ENCODE measurements at places on chromosomes 12 and 14.

DNA sequence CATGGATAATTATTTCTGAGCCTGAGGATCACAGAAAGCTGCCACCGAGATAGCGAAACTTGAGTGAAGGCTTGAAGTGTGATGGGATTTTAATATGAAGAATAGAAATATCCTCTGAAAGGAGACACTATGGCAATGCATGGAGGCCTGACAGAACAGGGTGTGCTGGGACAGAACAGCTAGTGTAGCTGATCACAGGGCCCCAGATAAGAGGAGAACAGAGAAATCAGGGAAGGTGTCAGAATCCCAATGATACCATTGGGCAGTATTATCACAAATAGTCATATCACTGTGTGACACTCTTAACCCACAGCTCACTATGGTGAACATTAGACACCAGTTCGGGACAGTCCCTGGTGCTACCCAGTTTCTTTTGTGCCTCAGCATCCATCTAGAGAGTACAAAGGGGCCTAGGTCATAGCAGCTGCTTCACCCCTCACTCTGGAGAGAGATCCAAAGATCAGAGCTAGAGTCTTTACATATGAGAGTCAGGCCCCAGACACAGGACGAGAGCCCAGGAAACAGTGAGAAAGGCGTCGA is 506 bp upstream of the OR10P1 start:
- no peak for DNase-seq

DNA sequence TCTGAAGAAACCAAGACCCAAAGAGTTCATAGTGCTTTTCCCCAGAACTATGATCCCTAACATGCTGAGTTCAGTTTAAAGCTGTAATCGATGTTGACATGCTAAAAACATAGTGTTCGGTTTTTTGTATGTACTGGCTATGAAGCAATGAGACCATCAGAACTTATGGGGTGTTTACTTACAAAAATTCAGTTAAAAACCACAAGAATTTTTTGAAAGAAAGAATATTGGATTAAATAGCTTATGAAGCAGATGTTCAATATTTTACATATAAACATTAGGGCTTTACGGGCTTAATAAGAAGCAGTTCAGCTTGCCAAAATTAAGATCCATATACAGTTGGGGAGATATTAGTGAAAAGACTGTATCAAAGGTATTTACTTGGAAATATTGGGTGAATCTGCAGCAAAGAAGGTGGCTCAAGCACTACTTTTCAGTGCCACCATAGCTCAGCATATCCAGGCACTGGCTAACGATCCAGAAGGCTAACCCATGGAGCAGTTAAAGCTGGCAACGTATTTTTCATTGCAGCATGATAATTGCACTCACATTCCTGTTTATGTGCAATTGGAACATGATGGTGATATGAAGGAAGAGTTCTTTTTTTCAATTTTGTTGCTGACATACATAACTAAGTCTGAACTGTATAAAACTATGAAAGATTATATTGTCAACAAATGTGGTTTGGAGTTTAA is 125.9 kb downstream of the EFCAB11 start:
- no peak for DNase-seq

- DNase-seq: no peak
These were observed 9.4 kb upstream of the UNC119B start for GRCh38 chr12:120700886-120701285.

DNA sequence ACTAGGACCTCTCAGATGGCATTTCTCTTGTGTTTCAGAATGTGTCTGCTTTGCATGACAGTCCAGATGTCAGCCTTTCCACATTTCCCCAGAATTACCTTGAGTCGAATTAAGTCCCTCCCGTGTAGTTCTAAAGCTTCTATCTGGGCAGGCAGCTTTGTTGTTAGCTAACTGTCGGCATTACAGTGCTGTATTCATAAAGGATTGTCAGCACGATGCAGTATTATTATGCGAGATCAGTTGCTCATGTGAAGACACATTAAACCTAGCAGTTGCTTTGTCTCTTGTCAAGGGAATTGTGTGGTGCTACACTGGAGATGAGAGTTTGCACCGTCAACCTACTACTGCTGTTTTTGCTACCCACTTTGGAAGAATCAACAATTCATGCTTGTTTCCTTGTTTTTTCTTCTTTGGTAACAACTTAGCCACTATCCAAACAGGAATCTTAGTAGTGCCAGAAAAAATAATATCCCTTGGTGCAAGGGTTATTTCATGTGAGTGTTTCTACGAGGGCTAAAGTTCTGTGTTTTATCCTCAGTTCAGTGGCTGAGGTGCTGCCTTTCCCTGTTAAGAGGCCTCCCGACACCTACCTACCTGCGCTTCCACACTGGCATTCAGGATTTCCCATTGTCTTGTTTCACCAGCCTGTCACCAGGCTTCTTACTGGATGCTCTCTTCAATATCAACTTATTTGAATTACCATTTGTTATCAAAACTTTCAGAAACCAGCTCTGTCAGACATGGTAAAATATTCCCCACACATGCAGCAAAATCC is 297.9 kb upstream of the G2E3 start:
- DNase-seq: no peak

- no peak for DNase-seq
These were observed 13.6 kb upstream of the SLC35F4 start for GRCh38 chr14:57879516-57879915.

DNA sequence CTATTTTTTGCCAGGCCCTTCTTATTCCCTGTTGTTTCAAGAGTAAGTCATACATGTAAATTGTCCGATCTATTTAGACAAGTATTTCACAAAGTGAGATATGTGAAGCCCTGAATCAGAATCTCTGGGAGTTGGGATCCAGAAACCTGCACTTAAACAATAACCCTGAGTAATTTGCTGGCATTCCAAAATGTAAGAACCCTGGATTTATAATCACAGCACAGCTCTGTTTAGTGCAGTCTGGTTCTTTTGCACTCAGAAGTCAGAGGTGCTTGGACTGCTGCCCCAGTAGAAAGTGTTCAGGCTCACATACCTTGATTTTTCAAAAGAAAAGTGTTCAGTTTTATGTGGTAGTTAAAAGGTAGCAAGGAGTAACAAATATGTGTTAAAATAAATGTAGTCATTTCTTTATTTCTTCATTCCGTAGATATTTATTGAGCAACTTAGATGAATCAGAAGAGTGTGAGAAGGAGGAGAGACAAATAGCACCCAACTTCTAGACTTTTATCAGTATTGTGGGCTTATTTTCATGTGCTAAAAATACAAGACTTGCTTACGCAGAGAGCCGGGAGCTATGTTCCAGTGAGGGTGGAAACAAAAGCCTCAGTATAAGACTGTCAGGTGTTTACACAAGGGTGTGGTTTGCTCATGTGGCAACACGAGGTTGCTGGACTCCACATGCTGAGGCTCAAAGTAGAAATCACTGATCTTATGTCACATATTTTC is 70.1 kb downstream of the SYNE2 start:
- DNase-seq: no peak

DNA sequence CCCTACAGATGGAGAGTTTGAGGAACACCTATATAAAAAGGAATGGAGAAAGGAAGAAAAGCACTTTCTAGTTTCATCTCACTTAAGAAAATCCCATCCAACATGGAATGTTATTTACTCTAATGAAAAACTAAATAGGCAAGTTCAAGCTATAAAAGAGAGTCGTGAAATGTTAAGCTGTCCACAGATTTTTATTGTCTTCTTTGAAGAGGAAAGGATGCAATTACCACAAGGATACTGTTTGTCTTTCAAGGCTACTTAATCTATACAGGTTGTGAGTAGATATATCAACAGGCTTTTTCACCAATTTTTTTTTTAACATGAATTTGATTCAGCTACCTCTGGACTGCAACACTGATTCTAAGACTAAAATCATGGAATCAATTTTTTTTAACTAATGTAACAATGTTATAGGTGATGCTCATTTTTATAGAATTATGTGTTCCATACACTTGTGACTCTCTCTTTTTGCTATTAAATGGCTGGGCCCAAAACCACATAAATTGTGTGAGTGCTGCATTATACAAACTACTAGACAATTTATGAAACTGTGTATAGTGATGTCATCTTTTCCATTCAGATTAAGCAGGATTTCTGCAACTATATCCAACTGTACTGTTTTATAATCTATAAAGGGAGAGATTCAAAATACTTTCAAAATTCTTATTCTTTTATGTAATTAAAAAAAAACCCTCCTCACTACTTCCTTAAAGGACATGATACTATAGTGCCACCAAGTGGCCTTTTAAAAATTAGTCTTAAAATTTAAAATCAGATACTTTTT is 26.8 kb upstream of the BMAL2 start:
- no peak for DNase-seq

GRCh38 chr14:31286456-31287293 is 79.1 kb upstream of the HECTD1 start:
- DNase-seq: no peak

- DNase-seq: no peak
These were observed 34.2 kb upstream of the PRMT8 start for GRCh38 chr12:3456809-3457208.

GRCh38 chr14:76320975-76321374 is 55.0 kb upstream of the ESRRB start:
- DNase-seq: no peak

GRCh38 chr12:69921831-69922230 is 96.8 kb downstream of the MYRFL start:
- DNase-seq: no peak

GRCh38 chr14:63371033-63371432 is 52.3 kb upstream of the GPHB5 start:
- no peak for DNase-seq

GRCh38 chr12:14920475-14921126 is 17.7 kb downstream of the ERP27 start:
- DNase-seq: no peak

- DNase-seq: no peak
These were observed 21.9 kb upstream of the OR10P1 start for GRCh38 chr12:55614764-55615163.

DNA sequence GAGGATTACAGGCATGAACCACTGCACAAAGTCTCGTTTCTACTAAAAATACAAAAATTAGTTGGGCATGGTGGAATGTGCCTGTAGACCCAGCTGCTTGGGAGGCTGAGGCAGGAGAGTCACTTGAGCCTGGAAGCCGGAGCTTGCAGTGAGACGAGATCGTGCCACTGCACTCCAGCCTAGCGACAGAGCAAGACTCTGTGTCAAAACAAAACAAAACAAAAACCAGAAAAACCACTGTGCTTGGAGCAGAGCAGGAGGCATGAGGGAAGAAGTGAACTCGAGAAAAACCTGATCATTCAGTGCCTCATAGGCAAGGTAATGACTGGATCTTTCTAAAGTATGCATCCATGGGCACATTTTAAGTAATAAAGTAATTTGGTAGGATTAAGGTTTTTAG is 487.8 kb downstream of the KCNH5 start:
- DNase-seq: no peak

DNA sequence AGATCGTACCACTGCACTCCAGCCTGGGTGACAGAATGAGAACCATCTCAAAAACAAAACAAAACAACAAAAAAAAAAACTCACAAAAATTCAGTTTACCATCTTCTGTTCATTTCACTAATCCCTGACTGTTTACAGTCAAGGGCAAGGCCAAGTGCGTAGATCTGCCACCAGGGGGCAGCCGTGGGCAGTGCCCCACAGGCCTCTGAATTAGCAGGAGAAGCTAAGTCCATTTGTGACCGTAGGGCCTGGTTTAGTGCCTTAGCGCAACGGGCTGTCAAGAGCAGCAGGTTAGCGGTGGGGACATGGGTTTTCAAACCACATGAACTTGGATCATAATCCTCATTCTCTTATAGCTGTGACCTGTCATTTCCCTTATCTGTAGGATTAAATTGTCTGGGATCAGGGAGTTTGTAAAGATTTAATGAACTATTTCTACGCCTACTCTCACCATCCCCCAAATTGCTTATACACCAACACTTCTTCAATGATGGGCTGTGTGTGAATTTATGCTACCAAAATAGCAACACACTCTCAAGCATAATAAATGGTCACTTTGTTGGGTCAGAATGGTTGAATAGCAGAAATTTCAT is 49.0 kb downstream of the KCTD10 start:
- DNase-seq: peak; percentile 34

DNA sequence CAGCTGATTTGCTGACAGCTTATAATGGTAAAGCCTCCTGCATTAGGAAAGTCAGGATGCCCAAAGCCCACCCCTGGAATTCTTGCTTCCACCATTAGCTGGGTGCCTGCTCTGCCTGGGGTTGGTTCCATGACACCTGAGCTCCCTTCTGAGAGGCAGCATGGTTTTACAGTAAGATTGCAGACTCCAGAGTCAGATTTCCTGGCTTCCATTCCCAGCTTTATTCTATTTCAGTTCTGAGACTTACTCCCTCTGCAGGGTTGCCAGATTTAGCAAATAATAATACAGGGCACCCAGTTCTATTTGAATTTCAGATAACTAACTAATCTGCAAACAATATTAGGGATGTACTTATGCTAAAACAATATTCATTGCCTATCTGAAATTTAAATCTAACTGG is 12.2 kb downstream of the STAB2 start:
- no peak for DNase-seq

DNA sequence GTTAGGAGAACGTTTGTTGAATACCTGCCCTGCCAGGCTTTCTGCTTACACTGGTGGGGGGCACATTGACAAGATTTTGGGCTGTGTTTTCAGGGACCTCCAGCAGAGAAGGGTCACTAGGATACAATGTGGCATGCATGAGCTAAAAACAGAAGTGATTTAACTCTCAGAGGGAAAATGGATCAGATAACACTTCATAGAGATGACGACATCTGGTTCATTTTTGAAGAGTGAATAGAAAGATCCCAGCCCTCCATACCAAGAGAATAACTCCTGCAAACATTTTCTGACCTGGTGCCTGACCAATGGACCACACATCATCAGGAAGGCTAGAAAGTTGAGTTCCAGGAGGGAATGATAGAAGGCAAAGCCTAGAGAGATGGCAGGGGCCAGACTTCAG is 33.7 kb downstream of the CKB start:
- DNase-seq: no peak

GRCh38 chr14:106843951-106844483 is 1317.6 kb downstream of the TMEM121 start:
- no peak for DNase-seq

DNA sequence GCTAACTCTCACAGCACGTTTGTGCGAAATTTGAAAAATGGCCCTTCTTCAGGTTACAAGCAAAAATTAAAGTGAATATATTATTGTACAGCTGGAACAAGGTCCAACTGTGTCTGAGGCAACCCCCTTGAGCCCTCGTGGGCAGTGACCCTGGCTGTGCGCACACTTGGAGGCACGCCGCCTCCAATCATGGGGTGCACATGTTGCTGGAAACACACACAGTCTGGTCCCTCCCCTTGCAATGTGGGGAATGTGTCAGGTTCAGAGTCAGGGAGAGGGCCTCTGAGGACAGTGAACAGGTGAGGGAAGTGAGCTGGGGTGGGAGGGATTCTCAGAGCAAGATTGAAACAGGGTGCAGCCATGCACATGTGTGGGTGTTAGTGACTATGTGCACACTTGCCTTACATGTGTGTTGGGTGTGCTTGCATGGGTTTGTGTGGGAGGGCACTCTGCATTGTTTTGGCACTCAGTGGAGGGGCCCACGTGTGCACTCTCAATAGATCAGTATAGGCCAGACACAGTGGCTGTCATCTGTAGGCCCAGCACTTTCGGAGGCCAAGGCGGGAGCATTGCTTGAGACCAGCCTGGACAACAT is 9.6 kb downstream of the TSPAN9 start:
- no peak for DNase-seq

GRCh38 chr14:101333335-101334280 is 227.7 kb upstream of the DIO3 start:
- no peak for DNase-seq

- no peak for DNase-seq
These were observed 735 bp downstream of the ASPG start for GRCh38 chr14:104086210-104086660.
